PC-3 (cell line): ENCODE measurements at places on chromosomes 12 and 14.

DNA sequence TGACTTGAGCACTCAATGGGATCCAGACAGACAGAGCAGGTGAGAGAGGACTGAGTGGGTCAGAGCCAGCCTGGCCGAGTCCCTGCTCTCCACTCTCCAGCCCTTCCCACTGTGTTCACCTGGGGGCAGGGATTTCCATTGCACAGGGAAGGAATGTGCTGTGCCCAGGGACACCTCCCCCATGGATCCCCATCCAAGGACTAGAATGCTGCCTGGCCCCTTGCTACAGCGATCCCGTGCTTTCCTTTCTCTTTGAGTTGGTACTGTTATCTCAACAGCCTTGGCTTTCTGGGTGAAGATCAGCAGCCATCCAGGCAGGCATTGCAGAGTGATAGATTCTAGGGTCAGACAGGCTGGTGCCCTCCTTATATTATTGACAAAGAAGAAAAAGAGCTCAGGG lies 60.3 kb upstream of the DLK1 start:
- no peak for DNase-seq

GRCh38 chr12:108104657-108105056 lies 24.4 kb upstream of the WSCD2 start:
- no peak for DNase-seq

DNA sequence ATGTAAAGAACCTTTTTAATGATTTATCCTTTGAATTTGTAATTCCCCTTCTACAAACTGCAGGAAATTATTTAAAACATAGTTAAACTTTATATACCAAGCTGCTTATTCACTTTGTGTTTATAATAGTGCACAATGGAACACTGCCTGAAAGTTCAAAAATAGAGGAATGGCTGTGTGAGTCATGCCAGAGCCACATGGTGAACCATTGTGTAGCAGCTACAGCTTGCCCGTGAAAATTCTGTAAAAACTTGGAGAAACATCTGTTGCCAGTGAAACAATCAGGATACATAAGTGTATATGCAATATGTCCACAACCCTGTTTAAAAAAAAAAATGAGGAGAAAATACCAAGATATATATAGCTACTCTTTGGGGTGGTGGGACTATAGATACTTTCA lies 59.5 kb downstream of the VEZT start:
- peak; percentile 20 for DNase-seq

DNA sequence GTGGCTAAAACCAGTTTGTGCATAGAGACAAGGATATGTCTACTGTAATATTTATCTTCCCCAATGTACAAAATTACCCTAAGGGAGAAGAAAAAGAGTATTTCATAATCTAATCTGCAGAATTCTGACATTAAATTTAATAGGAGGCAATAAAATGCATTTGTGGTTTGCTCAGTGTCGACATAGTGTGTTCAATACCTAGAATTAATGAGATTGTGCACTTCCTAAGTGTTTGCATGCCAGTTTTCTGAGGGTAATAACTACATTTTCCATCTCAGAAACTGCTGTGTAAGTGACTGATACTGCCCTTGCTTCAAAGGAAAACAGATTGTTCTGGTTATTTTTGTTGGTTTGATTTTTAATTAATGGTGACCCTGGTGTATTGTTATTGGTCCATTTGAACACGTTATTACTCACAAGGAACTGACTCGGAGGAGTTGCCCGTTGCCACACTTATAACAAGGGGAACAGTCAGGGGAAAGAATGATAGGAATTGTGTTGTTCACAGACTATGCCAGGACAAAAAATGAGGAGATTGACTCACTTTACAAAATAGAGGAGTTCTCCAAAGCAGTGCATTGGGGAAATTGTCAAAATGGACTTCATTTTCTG lies 960.3 kb upstream of the TMEM132C start:
- peak; percentile 81 for DNase-seq

DNA sequence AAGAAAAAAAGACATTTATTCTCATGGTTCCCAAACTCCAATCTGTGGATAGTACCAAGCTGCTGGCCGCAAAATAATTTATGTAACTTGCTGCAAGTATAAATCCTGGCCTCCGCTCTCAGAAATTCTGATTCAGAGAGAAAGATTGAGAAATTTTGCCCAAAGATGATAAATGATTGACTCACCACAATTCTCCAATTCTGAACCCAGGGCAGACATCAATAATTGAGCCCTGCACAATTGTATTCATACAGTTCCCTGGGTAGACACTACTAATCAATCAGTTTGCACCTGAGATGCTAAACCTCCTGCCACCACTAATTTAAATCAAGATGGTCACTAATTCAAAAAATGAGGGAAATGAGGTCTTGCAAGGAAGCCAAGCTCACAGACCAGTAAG lies 38.2 kb downstream of the TRPV4 start:
- DNase-seq, result peak; percentile 91
